ENCODE measurements at places on chromosomes 6 and 20.

GRCh38 chr20:37901654-37902503 lies 1.0 kb upstream of the VSTM2L start:
- DNase-seq, result no peak

- no peak for DNase-seq
Observed at GRCh38 chr6:133340557-133340956, 99.4 kb downstream of the EYA4 start.

GRCh38 chr6:81625216-81625615 lies 127.3 kb downstream of the TENT5A start:
- no peak for DNase-seq

DNA sequence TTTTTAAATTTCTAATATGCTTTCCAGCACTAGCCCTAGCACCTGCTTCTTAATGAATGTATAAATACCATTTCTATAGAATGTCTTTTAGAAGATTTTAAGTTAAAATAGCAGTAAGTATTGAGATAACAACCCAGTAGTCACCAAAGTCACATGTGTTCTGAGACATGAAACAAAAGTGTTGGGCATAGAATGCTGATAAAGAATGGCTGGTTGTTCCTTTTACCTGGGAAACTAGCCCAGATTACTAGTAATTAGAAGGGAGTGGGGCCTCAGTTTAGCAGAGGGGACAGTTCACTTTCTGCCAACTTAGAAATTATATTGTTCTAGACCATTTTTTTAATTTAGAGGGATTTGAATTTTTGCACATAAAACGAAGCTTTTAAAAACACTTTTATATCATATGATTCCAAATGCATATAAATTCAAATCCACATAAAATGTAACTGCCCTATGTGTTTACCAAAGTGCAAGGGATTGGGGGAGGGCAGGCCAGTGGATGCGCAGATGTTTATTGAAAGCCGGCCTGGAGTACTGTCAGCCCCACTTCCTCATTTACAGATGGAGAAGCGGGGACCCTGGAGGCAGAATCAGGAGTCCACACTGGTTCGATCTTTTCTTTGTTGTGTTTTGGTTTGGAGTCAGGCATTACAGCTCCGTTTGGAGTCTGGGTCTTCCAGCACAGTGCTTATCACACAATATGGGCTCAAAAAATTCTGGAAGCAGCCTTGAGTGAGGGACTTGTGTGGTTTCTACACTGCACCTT lies 139.8 kb downstream of the ZDHHC14 start:
- no peak for DNase-seq

DNA sequence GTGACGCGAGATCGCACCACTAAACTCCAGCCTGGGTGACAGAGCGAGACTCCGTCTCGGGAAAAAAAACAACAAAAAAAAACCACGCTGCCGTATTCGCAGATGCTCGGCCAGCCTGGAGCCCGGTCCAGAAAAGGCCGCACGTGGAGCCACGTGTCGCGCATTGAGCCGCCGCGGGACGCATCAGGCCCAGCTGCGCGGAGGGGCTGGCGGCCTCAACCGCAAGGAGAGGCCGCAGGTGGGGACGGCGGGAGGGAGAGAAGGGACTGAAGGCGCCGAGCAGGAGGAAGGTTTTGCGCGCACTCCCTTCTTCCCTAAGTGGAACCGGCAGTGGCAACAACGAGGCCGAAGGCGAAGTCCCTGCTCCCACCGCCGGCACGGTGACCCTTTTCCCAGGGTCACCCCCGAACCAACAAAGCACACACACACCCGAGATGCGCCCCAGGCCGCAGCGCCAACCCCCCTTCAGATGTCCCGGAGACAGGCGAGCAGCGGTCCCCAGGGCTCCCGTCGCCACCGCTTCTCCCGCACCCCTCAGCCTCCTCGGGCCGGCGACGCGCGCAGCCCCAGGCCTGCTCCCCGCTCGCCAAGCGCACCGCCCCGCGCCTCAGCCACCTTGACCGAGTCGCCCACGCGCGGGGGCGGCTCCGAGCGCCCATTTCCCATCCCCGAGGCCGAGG lies 681 bp downstream of the SYCP2 start:
- DNase-seq, result no peak

DNA sequence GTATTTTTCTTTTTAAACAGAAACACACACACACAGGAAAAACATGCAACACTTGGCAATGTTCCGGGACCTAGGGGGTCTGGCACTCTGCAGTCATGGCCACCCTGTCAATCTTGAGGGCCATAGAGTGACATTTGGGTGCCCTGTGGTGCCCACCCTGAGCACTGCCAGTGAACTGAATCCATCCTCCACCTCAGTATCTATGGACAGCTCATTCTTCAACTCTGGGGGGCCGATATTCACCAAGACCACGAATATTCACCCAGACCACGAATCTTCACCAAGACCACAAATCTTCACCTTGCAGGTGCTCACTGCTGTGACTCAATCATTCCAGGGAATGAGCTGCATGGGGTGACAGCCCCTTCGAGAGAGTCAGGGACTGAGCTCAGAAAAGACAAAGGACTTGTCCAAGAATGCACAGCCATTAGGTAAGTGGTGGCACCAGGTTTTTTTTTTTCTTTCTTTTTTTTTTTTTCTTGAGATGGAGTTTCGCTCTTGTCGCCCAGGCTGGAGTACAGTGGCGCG lies 19.1 kb downstream of the SNAI1 start:
- no peak for DNase-seq

- no peak for DNase-seq
Observed at GRCh38 chr6:155417454-155417853, 38.2 kb downstream of the NOX3 start.

DNA sequence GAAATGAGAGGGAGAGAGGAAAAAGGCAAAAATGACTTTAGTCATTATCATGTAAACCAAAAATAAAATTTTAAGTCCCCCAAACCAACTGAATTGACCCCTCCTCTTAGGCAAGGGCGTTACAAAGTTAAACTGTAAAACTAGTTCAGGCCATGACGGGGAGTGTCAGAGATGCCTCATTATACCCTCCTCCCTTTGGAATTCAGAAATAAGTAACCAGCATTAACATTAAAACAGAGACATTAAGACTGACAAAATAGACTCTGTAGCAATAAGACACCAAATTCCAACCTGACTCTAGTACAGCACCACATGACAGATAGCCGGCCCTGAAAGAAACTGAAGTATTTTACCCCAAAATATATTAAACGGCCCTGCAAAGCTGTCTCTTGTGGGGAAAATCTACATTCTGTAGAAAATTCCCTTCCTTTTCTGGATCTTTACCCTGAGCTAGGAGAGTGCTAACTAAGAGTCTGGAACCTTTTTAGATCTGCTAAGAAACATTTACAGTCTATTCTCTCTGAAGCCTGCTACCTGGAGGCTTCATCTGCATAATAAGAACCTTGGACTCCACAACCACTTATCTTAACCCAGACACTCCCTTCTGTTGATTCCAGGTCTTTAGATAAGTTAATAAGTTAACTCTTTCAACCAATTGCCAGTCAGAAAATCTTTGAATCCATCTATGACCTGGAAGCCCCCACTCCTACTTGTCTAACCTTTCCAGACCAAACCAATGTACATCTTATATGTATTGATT lies 150.7 kb downstream of the PKHD1 start:
- DNase-seq, result no peak

GRCh38 chr20:3203315-3204123 lies 963 bp downstream of the DDRGK1 start:
- DNase-seq, result no peak

- no peak for DNase-seq
Observed at GRCh38 chr6:45965792-45966191, 49.9 kb downstream of the CLIC5 start.

DNA sequence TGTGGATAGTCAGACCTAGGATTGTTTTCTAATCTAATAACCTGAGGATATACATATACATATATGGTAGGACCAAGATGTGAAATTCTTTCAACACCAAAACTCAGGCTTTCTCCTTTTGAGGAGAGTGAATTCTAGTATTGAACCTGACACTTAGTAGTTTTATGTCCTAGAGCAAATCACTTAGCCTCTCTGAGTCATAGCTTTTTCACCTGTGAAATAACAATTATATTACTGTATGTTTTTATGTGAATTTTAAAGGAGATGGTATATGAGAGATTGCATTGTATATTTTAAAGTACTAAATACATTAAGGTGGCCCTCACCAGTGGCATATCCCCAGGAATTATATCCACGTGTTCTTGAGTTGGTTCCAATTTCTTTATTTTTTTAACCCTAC lies 34.6 kb downstream of the TREML1 start:
- DNase-seq, result no peak

GRCh38 chr6:98880486-98880885 lies 46.1 kb downstream of the POU3F2 start:
- no peak for DNase-seq

GRCh38 chr6:42260972-42261371 lies 43.3 kb upstream of the MRPS10 start:
- DNase-seq, result no peak

DNA sequence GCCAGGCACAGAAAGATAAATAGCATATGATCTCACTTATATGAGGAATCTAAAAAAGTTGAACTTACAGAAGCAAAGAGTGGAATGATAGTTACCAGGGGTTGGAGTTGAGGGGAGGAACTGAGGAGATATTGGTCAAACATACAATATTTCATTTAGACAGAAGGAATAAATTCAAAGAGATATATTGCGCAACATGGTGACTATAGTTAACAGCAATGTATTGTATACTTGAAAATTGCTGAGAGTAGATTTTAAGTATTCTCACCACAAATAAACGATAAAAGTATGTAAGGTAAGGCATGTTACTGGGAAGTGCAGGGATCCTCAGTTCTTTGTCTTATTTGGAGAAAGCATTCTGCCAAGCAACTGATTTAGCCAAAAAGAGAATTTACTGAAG lies 171.9 kb downstream of the LMBRD1 start:
- no peak for DNase-seq

GRCh38 chr6:157343732-157344131 lies 20.4 kb upstream of the TMEM242 start:
- no peak for DNase-seq

DNA sequence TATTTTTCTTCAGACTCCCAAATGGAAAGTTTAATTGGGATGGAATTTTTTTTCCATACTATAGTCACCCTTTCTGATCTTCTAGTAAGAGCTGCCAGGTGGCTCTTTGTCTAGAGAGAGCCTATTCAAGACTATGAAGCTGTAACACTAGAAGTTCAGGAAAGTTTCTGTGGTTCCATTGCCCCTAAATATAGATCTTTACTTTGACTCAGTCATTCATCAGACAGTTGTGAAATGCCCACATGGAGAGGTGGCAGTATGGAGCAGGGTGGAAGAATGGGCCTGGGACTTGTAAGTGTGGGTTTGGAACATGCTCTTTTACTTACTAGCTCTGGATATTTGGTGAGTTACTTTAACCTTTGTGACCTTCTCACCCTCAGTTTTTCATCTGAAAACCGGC lies 87.8 kb downstream of the CTNNBL1 start:
- DNase-seq, result no peak

- DNase-seq, result no peak
Observed at GRCh38 chr6:37725957-37726356, 28.3 kb upstream of the MDGA1 start.

Data from activated naive CD4-positive, alpha-beta T cell (primary cell).